ENCODE measurements at places on chromosomes 5 and 9. TPM values are rescaled to one million over a fixed set of nuclear protein-coding genes. Genes with fewer than 3 reads are reported as not detected.
A peak's percentile ranks its signal among the peaks of the same experiment; 100 is the strongest.

DNA sequence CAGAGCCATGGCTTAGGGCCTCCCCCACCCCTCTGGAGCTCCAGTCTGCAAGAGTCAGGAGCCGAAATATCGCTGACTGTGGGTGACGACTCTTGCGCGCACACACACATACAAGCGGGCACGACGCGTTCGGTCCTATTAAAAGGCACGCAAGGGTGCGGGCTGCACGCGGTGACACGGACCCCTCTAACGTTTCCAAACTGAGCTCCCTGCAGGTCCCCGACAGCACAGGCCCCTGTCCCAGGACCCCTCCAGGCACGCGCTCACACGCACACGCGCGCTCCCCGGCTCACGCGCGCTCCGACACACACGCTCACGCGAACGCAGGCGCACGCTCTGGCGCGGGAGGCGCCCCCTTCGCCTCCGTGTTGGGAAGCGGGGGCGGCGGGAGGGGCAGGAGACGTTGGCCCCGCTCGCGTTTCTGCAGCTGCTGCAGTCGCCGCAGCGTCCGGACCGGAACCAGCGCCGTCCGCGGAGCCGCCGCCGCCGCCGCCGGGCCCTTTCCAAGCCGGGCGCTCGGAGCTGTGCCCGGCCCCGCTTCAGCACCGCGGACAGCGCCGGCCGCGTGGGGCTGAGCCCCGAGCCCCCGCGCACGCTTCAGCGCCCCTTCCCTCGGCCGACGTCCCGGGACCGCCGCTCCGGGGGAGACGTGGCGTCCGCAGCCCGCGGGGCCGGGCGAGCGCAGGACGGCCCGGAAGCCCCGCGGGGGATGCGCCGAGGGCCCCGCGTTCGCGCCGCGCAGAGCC, at the start of gene GRIN1:
GRIN1 (plus strand) TSS at position 433 of the 746 bp plus-strand sequence. CDS start 333 bp downstream, outside the sequence.
- H3K27ac ChIP-seq: no peak within 1 kb of the TSS
- peaks cover 82% of the 10 kb centered on the region for H3K27me3 ChIP-seq
- no peaks in the 10 kb centered on the region for H3K4me1 ChIP-seq
- no peaks in the 10 kb centered on the region for H3K36me3 ChIP-seq
- DNase-seq: peak; percentile 56

Gene DRD1
- not detected for total RNA-seq

GRCh38 chr5:96927008-96927407, 8.9 kb upstream of the LNPEP start:
- H3K36me3 ChIP-seq: no peaks in the 10 kb centered on the region
- no peak for DNase-seq
- no peak overlapping the region for H3K27ac ChIP-seq
- H3K4me1 ChIP-seq: peaks cover 3% of the 10 kb centered on the region
- H3K27me3 ChIP-seq: no peaks in the 10 kb centered on the region

DNA sequence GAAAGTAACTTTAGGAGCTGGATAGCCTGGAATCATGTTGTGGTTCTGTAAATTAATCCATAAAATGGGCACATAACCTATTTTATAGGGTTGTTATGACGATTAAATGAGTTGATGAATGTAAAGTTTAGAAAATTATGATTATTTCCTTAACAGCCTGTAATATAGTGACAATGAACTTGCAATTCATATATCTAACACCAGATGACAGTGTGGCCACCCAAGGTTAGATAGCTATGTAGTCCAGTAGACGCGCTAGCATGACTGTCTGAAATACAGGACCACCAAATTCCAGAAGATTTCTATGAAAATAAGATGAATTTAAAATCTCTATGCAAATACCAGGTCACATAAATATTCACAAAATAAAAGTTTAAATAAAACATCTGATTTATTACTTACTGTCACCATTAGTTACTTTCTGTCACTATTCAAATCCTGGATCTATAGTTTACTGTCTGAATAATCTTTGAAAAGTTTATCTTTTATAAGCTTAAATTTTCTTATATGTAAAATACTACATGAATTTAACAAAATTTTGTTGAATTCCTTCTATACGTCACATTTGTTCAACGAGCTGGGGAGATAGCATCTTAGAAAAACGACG, 26.1 kb upstream of the MACIR start:
- peaks cover 2% of the 10 kb centered on the region for H3K4me1 ChIP-seq
- no peak for DNase-seq
- H3K27me3 ChIP-seq: no peaks in the 10 kb centered on the region

GRCh38 chr5:139183502-139183901, 14.7 kb downstream of the SIL1 start:
- H3K27ac ChIP-seq: peak overlapping the region; percentile 43
- no peak overlapping the region for H3K4me3 ChIP-seq
- DNase-seq: no peak
- no peaks in the 10 kb centered on the region for H3K27me3 ChIP-seq

Gene TCERG1
- total RNA-seq: 113 TPM

GRCh38 chr5:68368311-68369022, 152.9 kb downstream of the PIK3R1 start:
- no peak for DNase-seq
- H3K4me1 ChIP-seq: no peaks in the 10 kb centered on the region
- H3K36me3 ChIP-seq: no peaks in the 10 kb centered on the region
- H3K27ac ChIP-seq: no peak overlapping the region
- H3K27me3 ChIP-seq: no peaks in the 10 kb centered on the region

- H3K4me1 ChIP-seq: peaks cover 9% of the 10 kb centered on the region
- no peak for DNase-seq
- H3K36me3 ChIP-seq: no peaks in the 10 kb centered on the region
- no peak overlapping the region for H3K4me3 ChIP-seq
These were observed 372.0 kb upstream of the KCNN2 start for GRCh38 chr5:113989913-113990305.

Gene CEL
- 5.2 TPM for total RNA-seq

- H3K4me1 ChIP-seq: no peaks in the 10 kb centered on the region
- H3K27ac ChIP-seq: no peak overlapping the region
- H3K27me3 ChIP-seq: no peaks in the 10 kb centered on the region
These were observed 217.4 kb upstream of the FBXL7 start for GRCh38 chr5:15282611-15283010.

Gene FST
- 2.3 TPM for total RNA-seq

GRCh38 chr9:129405827-129406213, 215.1 kb downstream of the C9orf50 start:
- peaks cover 2% of the 10 kb centered on the region for H3K36me3 ChIP-seq
- H3K27me3 ChIP-seq: peaks cover 13% of the 10 kb centered on the region
- peaks cover 29% of the 10 kb centered on the region for H3K4me1 ChIP-seq
- no peak for DNase-seq

- no peaks in the 10 kb centered on the region for H3K4me1 ChIP-seq
- no peak overlapping the region for H3K27ac ChIP-seq
- no peak for DNase-seq
- H3K27me3 ChIP-seq: no peaks in the 10 kb centered on the region
- no peaks in the 10 kb centered on the region for H3K36me3 ChIP-seq
These were observed 5.1 kb upstream of the POU5F2 start for GRCh38 chr5:93746406-93747056.

GRCh38 chr5:96743065-96743768, 64.5 kb downstream of the ERAP1 start:
- peaks cover 7% of the 10 kb centered on the region for H3K4me1 ChIP-seq
- no peak for DNase-seq
- peaks cover 31% of the 10 kb centered on the region for H3K36me3 ChIP-seq

Gene PCDHB4
- 4.4 TPM for total RNA-seq
